ENCODE measurements at places on chromosomes 7 and 10.

GRCh38 chr10:100744987-100745881, at the start of gene PAX2:
TSS of gene PAX2 (plus strand) at chr10:100745582. CDS start at chr10:100746261, 679 bp downstream.
- no peak for DNase-seq

GRCh38 chr7:109158246-109158645, 588.6 kb downstream of the DNAJB9 start:
- no peak for DNase-seq

DNA sequence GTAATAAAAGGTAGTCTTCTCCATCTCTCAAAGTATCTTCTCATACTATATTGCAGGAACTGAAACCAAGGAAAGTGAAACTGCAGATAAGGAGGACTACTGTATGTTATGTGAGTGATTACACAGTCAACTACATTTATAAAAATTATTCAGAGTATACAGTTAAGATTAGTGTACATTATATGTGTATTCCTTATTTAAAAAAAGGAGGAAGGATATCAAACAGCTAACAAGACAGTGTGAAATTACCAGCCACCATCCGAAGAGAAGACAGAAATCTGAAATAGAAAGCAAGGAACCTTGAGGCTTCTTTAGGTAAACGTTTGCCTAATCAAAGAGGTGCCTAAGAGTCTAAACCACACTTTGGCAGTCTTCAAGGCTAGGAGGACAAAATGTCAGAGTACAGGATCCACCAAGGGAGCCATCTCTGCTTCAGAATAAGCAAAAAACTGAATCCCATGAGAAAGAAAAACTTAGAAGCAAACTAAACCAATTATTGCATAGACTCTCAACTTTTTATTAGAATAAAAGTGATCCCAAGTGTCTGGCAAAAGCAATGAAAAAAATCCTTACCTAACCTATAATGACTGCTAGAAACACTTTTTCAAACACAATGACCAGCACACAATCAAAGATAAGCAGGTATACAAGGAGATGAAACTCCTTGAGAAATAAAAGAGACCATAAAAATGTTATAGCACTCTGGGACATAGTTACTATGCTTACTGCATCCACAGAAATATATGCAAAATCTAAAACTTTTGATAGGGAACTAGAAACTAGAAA, 6.4 kb downstream of the USP6NL start:
- peak; percentile 38 for DNase-seq

- no peak for DNase-seq
These were observed 421.1 kb upstream of the FOXK1 start for GRCh38 chr7:4260867-4261600.

- DNase-seq, result no peak
These were observed 203.3 kb upstream of the ZMIZ1 start for GRCh38 chr10:78865538-78865875.

- peak; percentile 12 for DNase-seq
These were observed 41.7 kb downstream of the SP8 start for GRCh38 chr7:20744954-20745446.

DNA sequence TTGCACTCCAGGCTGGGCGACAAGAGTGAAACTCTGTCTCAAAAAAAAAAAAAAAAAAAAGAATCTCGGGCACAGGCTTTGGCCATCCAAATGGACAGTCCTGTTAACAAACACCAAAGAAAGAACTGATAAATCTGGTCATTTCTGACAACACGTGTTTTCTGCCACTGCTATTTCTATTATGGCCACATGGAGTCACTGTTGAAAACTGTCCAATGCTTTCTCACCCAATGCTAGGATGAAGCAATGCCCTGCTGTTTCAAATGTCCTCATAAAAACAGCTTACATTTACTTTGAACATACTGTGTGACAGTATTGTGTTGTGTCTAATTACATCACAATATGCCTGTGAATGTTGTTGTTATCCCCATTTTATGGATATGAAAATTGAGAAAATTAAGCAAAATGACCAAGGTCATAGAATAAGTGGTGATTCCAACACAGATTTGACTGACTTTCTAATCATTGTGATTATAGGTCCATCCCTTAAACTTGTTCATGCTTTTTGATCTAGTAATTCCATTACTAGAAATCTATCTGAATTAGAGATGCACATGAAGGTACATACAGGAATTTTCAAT, 19.9 kb upstream of the MAP3K8 start:
- peak; percentile 77 for DNase-seq

DNA sequence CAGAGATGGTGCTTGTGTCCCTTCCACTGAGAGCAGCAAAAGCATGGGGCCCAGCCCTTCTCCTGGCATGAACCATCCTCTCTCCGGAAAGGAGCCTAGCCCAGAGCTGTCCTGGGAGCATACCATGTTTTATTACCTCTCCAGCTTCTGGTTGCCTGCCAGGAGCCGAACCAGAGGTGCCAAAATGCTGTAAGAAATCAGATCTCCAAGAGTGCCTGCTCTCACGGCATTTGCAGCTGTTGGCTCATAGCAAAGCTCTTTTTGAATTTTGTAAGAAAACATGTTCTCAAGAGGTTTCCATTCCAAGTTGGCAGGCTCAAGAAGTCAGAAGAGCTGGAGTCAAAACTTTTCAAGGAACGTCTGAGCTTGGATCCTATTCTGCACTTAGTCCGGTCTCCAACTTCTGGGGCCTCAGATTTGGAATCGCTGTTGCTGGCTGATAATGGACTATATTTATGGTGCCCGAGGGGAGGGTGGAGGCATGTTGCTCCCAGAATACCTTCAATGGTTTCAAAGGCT, 211.7 kb upstream of the MKI67 start:
- no peak for DNase-seq

DNA sequence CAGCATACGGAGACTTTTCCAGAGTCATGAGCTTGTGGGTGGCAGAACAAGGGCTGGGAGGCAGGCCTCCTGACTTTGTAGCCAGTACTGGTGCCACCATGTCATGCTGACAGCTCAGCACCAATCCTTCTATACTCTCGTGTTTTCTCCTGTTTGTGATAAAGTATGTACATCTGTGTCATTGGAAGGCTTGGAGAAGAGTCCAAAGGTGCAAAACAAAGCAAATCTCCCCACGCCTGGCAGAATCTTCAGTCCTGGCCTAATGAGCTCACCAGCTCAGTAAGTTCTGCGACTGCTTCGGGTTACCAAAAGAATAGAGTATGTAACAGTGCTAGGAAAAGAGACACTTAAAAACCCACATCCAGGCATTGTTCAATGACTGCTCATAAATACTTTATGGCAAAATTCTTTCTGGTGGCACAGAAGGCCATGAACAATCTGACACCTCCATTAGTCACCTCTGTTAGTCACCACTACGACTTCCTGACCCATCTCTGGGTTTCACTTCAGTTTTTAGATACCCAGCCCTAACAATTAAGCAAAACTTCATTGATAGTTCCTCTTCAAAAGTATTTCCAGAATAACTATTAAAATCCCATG, 24.5 kb downstream of the STEAP1 start:
- no peak for DNase-seq

GRCh38 chr10:83012866-83013265, 1126.4 kb upstream of the GHITM start:
- no peak for DNase-seq

GRCh38 chr10:26048756-26049155, 114.7 kb downstream of the MYO3A start:
- DNase-seq, result no peak

GRCh38 chr7:70052691-70053090, 454.4 kb downstream of the AUTS2 start:
- DNase-seq, result no peak

DNA sequence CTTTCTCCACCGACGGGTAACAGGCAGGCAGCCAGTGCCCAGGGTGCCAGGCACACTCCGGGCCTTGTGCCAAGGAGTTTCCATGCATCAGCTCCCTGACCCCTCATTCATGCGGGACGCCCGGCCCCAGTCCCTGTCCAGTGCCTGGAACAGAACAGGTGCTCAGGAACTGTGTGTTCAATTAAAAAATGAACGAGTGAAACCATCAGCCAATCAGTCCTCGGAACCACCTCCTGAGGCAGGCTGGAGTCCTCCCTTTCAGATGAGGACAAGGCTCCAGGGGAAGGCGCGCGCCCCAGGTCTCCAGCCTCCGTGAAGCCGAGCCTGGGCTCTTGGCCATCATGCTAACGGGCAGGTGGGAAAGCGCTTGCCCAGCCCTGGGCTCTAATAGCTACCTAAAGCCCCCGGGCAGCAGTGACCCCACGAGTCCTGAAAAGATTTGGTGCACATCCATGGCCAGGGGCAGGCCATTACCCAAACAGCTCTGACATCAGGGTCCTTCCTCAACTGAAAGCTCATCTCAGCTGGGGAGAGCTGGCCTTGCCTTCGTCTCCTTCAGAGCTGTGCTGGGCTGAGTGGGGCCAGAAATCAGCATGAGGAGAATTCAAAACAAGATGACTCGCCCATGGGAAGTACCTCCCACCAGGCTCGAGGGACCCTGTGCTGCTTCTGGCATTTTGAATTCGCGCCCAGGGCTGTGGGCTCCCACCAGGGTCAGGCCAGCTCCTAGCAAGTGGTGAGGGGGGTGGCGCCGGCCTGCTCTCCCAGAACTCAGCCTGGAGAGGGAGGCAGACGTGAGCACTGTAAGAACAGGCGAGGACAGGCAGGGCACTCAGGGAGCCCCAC, 200.5 kb downstream of the MAD1L1 start:
- no peak for DNase-seq

- DNase-seq, result no peak
These were observed 6.0 kb upstream of the ZRANB1 start for GRCh38 chr10:124935946-124936345.

DNA sequence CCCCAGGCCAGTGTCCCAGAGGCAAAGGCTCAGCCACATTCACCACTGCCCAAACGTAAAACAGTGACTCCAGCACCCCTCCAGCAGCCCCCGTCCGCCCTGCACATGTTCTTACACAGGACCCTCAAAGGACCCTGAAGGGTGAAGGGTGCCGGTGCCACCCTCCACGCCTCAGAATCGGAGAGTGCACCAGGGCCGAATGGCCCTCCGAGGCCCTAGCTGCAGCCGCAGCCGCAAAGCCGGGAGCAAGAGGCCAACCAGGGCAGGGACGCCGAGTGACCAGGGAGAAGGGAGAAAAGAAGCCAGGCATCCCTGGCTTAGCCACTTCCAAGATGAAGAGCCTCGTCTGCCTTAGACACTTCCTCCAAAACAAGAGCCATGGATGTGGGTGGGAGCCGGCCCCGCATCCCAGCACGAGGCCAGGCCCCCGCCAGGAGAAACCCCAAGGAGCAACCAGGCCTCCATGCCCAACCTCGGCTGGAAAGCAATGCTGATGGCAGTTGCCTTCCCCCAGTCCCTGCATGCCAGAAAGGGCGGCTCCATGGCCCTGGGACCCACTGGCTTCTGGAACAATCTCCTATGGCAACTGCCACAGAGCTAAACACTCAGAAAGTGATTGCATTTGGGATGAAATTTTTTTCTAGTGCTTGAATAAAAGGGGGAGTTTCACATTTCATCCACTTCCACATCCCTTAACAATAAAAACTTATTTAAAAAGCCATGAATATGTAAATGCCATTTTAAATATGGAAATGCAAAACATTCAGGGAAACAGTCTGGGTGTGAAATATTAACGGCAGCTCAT, 92.3 kb downstream of the MAD1L1 start:
- no peak for DNase-seq

- peak; percentile 85 for DNase-seq
These were observed 103.6 kb downstream of the SMURF1 start for GRCh38 chr7:99040104-99040958.

DNA sequence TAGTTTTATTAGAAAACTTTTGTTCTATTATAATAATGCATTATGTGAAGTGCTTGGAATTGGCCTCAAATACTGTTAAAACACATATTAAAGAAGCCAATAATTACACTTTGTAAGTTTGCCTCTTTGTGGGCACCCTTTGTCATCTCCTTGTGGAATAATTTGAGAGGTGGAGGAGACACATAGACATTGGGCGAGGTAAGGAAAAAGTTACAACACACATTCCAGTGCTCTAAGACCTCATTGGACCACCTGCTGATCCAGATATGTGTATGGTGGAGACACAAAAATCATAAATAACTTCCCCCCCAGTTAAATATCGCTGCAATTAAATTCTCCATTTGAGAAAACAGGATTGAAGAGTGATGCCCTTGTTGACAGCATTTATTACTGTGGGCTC, 511.8 kb downstream of the GFRA1 start:
- DNase-seq, result no peak

DNA sequence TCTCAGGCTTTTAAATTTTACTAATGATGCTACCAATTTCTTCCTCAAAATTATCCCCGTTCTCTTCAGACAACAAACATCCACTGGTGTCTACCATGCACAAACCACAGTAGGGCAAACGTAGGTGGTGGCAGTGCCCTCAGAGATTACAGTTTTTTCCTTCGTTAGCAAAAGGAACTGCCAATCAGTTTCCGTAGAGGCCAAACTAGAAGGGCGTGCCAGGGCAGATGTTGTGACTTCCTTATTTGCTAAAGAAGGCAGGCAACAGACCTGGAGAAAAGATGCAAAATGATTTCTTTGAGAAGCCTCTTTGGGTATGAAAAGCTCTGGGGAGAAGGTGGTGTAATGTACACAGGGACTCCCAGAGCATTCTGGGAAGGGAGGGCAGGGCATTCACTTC, 7.6 kb upstream of the FAM180A start:
- DNase-seq, result no peak

GRCh38 chr7:135291809-135292253, 58.2 kb downstream of the STRA8 start:
- DNase-seq, result no peak

- DNase-seq, result no peak
These were observed 146.6 kb downstream of the CTNNA3 start for GRCh38 chr10:67549390-67549789.

DNA sequence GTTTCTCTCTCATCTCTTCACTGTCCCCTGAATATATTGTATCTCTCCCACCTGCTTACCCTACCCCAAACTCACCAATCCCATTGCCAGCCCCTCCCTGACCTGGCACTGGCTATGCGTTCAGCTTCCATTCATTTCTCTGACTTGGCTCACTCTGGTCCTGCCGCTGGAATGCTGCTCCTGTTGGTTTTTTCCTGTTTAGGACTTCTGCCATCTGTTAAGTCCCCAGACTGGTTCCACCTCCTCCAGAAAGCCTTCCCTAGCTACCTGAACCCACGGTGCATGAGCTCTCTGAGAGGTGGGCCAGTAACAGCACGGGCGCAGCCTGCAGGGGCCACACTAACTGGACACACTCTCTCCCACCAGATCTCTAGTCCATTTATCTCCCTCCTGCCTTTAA, 80.2 kb downstream of the HIF1AN start:
- no peak for DNase-seq

- no peak for DNase-seq
These were observed 113.4 kb upstream of the CDK6 start for GRCh38 chr7:92949748-92950147.

DNA sequence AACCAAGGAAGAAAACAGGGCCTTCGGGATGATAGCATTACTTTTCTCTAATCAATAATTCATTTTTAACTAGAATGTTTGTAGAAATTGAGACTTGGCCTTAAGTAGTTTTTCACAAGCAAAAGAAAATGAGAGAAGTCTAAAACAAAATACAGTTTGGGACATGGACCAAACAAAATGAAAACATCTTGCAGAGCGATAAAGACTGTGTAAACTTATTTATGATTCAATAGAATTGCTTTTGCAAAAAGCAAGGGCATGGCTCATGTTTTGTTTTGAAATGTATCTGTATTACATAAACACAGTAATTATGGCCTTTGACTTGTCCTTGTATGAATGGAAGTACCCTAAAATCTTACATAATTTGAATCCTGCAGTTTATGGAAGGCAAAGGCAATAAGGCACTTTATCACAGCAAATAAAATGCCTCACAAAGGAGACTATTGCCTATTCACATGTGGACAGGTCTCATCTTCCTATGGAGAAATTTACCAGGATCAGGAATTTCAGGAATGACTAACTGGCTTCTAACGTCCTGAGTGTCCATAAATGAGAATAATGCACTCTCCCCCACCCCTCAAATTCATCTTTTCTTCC, 295.2 kb downstream of the PTEN start:
- DNase-seq, result no peak

Measured in hematopoietic multipotent progenitor cell treated with erythropoietin and hydrocortisone succinate and interleukin-3 and kit ligand, for 8 days (in vitro differentiated cells).